Mammary epithelial cell (primary cell): ENCODE measurements at places on chromosomes 11 and 22.

- DNase-seq = peak; percentile 62
Observed at GRCh38 chr11:28849053-28849452, 740.9 kb downstream of the METTL15 start.

- peak; percentile 3 for DNase-seq
Observed at GRCh38 chr11:17129003-17129402, 51.5 kb upstream of the RPS13 start.

- DNase-seq = no peak
Observed at GRCh38 chr22:37491559-37492427, 5.6 kb upstream of the MFNG start.

DNA sequence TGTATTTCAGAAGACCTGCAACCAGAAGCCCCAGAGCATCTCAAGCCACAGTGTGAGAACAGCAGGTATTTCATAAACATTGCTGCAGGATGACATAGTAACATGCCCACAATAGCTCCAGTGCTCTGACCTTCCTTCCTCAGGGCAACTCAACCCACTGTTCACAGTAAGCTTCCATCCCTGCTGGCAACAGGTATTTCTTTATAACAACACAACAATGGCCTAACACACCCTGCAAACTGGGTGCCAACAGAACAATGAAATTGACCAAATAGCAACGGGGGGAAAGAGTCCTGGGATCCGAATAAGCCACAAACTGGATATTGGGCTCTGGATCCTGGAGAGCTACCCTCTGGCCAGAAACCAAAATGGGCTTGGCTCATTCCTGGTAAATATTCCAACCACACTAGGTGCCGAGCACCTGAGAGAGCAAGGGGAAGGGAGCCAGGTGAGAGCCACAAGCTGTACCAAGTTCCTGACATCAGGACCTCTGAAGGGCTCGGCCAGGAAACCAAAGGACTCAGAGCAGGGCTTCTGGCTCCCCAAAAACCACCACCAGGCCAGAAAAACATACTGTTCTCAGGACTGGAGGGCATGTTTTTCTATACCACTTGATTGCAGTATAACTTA lies 99.5 kb downstream of the MICAL3 start:
- peak; percentile 63 for DNase-seq

GRCh38 chr11:95371153-95371552 lies 140.2 kb upstream of the SESN3 start:
- no peak for DNase-seq

GRCh38 chr11:113373981-113374560 lies 13.5 kb upstream of the ANKK1 start:
- DNase-seq = no peak

- no peak for DNase-seq
Observed at GRCh38 chr11:27204529-27204928, 158.5 kb downstream of the CCDC34 start.

DNA sequence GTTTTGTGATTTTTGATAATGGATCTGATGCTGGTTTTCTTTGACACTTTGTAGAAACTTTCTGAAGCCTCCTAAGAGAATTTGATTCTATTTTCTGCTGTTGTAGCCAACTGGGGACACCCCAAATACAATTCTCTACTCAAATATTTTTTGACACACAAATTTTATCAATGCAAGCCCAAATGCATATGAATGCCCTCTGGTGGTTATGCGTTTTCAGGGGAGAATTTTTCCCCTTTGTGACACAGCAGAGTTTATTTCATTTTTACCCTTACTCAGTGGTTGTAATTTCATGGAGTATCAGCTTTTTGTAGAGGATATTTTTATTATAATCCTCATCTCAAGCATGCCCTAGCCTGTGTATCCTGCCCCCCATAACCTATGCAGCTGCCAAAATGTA lies 44.7 kb upstream of the MTMR2 start:
- no peak for DNase-seq

GRCh38 chr11:4370166-4370565 lies 2.0 kb upstream of the OR52B4 start:
- no peak for DNase-seq

- DNase-seq = no peak
Observed at GRCh38 chr11:1598816-1599215, 722 bp upstream of the KRTAP5-2 start.

GRCh38 chr22:35192129-35192918 lies 65.0 kb upstream of the HMGXB4 start:
- DNase-seq = peak; percentile 71

DNA sequence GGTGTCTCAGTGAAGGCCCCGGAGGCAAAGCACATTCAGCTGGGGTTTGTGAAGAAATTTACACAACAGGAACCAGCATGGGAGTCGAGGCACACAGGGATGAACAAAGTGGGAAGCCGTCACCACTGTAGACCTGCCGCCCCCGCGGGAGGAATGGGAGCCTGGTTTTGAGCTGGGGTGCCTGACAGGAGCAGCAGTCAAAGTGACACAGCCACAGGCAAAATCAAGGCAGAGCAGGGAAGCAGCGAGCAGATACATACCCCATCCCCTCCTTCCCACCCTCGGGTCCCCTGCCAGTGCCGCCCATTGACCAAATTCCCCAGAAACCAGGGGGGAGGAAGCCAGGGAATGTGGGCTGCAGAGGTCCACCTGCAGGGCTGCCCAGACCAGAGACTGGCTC lies 20.8 kb downstream of the P2RX3 start:
- no peak for DNase-seq

DNA sequence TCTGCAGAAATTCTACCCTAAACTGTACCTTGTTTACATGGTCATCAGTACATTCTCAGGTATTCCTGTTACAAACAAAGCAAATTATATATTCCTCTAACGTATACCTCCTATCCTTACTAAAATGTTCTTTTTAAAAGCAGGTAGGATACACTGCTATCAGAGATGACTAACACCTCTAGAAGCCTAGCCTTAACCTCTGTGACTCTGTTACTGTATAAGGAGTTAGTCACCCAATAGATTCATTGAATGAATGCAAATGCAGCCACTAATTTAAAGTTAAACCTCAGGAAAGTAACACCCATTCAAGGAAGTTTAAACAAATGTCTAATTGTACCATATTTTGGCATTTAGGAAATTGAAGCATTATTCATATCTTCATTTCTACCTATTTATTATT lies 82.2 kb downstream of the FCHSD2 start:
- DNase-seq = peak; percentile 5

DNA sequence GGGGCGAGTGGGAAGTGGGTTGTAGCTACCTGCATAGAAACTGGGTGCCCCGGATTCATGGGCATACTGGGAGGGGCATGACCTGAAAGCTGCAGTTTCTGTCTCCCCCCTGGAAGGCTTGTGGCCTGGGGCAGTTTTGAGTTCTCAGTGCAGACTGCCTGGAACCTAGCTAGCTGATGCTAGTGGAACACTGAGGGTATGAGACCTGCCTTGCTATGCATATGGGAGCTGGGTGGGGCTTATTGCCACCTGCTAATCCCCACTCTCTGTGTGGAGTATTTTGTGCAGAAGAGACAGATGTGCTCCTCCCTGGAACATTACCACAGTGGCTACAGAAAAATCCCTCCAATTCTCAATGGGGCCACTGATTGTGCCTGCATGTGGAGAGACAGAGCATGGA lies 11.7 kb upstream of the OR56B4 start:
- no peak for DNase-seq

- DNase-seq = no peak
Observed at GRCh38 chr11:134574425-134574824, 162.4 kb upstream of the B3GAT1 start.

DNA sequence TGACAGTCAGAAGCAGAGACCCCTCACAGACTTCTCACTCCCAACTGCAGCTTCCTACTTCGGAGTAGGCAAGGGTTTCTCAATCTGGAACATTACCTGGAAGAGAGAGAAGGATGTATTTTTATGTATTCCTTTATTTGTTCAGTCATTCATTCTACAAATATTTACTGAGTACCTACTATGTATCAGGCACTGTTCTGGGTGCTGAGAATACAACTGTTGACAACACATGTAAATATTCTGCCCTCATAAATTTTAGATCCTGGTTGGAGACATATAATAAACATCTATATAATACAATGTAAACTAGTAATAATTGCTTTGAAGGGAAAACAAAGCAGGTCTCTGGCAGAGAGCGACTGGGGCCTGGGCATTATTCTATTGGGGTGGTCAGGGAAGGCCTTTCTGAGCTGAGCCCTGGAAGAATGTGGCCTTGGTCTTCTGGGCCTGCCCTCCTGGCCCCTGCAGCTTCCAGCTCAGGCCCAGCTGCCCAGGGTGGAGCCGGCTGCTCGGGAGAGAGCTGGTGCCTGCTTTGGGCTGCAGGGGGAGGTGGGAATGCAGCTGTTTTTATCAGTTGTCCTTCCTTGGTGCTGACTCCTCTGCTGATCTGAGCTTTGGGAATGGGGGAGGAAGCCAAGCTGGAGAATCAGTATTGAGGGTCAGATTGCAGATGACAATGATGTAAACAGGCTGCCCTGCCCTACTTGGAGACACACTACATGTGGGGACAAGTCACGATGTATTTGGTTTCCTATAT lies 46.8 kb downstream of the PKNOX2 start:
- no peak for DNase-seq

- DNase-seq = no peak
Observed at GRCh38 chr11:67418476-67419281, 3.2 kb downstream of the CARNS1 start.

- DNase-seq = no peak
Observed at GRCh38 chr22:41976961-41977566, 7.8 kb downstream of the SEPTIN3 start.

DNA sequence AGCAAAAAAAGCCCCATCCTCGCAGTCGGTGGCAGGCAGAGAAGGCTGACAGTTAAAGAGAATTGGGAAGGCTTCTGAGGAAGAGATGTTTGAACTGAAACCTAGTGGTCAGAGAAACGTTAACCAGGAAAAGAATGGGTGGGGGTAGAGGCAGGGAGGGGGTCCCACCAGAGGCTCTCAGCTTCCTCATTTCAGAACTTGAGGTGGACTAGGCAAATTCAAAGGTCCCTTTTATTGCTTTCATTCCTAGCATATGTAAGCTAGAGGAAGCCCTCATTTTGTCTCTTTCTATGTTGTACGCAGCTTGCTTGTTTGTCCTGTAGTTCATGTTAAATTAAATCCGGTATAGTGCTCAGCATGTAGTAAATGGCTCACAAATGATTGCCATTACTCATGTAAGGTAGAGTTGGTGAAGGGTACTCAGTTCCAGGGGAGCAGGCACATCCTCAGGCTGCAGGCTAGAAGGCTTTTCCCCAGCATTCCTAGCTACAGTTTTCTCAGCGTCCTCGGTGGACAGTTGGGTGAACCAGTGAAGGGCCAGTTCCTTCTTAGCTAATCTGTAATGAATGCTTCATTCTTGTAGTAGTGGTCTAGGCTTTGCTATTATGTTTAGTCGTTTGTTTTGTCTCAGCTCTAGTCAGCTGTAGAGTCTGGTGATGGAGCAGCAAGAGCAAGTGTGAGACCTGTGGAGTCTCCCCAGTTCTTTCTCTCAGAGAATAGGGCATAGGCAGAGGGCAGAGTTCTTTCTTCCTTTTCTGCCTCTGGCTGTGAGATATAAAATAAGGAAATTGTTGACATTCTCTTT lies 58.6 kb downstream of the UVRAG start:
- DNase-seq = no peak

- peak; percentile 89 for DNase-seq
Observed at GRCh38 chr11:1746511-1746931, 3.9 kb downstream of the IFITM10 start.

DNA sequence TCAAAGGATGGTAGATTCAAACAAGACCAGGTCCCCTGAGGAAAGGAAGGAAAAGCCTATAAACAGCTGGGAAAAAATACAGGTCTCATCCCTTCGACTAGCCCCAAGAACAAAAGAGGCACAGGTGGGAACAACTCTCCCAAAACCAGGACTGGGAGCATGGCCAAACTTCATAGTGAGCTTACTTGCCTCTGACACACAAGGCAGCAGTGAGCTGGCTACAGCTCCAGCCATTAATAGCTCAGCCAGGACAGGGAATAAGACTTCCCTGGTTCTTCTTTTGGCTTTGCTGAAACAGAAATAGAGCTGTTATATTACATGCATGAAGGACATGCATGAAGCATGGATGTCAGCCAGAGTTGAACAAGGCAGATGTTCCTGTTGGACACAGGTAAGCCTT lies at the start of gene OR10A2:
OR10A2 (plus strand) TSS at position 97 of the 400 bp plus-strand sequence. CDS start 6,698 bp downstream, outside the sequence.
- peak; percentile 8 for DNase-seq

DNA sequence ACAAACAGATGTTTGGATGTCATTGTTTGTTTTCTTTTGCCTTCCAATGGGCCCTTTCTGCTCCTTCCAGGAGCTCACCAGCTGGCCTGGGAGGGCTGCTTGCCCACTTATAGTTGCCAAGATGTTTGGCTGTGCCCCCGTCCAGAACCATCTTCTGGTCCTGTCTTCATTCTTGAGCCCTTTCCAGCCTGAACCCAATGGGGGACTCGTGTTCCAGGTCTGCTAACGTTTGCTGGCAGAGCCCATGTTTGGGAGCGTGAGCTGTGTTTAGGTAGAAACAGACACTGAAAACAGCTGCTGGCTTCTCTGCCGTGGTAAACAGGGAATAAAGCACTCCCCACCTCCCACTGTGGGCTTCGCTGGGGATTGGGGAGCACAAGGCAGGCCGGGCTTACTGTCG lies 83.2 kb upstream of the SYT13 start:
- DNase-seq = no peak

- peak; percentile 82 for DNase-seq
Observed at GRCh38 chr22:39253435-39254070, 8.8 kb upstream of the PDGFB start.

DNA sequence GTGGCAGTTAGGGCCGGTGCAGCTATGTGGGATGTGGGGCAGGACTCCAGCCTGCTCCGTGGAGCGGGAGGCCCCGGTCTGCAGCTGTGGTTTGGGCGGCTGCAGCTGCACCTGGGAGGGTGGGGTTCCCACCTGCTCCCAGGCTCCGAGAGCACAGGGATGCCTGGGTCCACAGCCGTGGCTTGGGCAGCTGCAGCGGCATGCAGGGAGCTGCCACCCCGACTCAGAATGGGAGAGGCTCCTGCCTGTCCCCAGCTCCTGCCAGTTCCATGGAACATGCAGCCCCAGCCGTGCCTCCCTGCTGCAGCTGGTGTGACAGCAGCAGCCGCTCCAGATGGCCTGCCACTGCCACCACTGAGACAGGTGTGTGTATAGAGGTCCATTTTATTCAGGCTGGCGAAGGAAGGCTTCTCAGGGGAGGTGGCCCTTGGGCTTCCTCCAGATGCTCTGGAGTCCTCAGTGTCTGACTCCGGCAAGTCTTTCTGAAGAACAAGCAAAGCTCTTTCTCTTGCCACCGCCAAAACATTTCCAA lies 21.8 kb upstream of the UPK3A start:
- DNase-seq = no peak

GRCh38 chr11:86595451-86595850 lies 77.0 kb downstream of the ME3 start:
- no peak for DNase-seq
